CD8-positive, alpha-beta memory T cell (primary cell): ENCODE measurements at places on chromosomes 3 and 15. TPM values are rescaled to one million over a fixed set of nuclear protein-coding genes. Genes with fewer than 3 reads are reported as not detected.

GRCh38 chr15:80957976-80958375 lies 31.6 kb downstream of the MESD start:
- no peak for DNase-seq

DNA sequence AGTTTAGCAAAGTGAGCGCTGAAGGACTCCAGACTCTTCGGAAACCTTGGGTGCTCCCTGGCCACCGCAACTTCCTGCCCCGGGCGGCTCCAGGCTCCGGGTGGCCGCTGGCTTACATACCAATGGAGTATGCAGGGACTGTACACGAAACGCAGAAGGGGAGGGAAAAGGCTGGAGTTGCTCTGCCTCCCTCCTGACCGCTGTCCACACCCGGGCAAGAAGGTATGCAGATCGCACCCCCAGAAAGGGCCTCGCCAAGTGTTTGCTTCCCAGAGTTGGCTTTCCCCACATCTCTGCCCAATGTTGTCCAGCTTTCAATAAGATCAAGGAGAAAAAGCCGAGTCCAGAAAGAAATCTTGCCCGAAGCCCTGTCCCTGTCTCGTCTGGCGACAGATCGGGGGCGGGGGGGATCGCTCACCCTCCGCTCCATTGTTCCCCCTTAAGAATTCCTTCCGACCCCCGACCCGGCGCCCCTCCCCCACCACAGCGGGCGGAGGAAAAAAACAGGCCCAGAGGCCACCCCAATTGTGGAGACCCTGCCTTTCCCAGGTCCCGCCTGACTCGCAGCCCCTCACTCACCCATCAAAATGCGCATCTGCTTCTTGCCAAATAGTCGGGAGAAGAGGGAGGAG lies 533 bp downstream of the ARF4 start:
- DNase-seq, result peak; percentile 54

GRCh38 chr3:42277676-42278075 lies 11.7 kb upstream of the CCK start:
- DNase-seq, result no peak

- DNase-seq, result no peak
Measured at GRCh38 chr3:125129512-125129997, 73.8 kb upstream of the HEG1 start.

ARRDC4 gene
- 0.51 TPM for total RNA-seq

RHCG gene
- not detected for total RNA-seq

DNA sequence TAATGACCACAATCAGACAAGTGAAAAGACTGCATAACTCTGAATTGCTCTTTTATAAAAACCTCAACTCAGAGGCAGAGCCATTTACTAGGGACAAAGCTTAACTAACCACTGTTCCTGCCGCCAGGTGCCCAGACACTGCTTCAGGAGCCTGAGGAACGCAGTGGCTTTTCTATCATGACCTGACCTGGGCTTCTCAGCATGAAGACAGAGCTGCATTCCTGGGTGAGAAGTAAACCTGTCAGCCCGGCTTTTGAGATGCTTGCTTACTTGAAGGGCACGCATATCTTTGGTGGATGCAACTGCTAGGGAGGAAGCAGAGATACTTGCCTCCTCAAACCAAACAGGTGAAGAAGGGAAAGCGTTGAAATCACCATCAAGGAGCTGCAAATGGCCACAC lies 7.9 kb downstream of the LRRC31 start:
- no peak for DNase-seq

- DNase-seq, result no peak
Measured at GRCh38 chr3:189238071-189238470, 66.3 kb downstream of the TPRG1 start.

AQP9 gene
- 0.22 TPM for total RNA-seq

- DNase-seq, result no peak
Measured at GRCh38 chr3:53524566-53524965, 30.2 kb downstream of the CACNA1D start.

DNA sequence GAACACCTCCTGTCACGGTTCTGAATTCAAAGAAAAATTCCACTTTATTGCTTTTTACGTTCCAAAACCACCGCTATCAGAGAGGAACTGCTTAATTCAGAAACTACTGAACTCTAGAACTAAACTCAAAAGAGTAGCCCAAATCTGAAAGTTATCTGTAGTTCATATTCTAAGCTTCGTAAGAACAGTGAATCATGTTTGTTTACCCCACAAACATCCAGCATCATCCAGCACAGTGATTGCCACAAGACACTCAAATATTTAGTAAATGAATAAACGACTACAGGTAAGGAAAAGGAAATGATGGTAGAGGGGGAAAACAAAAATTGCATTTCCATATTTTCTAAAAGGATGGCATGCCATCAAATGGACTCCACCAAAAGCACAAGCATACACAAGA lies 32.3 kb downstream of the VPS13C start:
- DNase-seq, result no peak
